ENCODE measurements at places on chromosomes 1 and 21.
A peak's percentile ranks its signal among the peaks of the same experiment; 100 is the strongest.

DNA sequence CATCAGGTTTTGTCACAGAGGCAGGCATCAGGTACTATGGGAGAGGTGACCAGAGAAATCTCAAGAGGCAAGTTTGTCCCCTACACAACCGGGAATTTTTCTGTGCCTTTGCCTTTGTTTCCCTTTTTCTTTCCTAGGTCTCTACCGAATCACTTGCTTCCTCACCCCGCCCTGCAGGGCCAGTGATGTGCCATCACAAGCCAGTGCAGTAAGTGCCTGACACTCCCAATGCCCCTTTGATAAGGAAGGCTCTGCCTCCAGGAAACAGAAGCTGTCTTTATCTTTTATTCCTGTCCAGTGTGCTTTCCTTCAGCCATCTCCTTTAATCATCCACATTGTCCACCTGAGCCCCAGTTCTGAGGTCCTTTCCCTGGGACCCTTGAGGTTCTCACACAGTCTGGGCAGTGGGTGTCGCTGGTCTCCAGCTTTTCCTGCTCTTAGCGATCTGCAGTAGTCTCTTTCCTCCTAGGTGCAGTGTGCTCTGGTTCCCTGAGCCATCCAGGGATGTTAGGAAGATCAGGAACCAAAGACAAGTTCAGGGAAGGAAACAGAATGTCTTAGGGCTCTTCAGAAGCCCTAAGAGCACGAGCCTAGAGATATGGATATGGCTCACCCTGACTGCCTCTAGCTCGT, 36.6 kb downstream of the GJA5 start:
- DNase-seq = no peak

GRCh38 chr1:41861535-41862383, 57.0 kb downstream of the HIVEP3 start:
- DNase-seq = no peak

GRCh38 chr1:3799976-3800685, 3.8 kb upstream of the LRRC47 start:
- DNase-seq = no peak

DNA sequence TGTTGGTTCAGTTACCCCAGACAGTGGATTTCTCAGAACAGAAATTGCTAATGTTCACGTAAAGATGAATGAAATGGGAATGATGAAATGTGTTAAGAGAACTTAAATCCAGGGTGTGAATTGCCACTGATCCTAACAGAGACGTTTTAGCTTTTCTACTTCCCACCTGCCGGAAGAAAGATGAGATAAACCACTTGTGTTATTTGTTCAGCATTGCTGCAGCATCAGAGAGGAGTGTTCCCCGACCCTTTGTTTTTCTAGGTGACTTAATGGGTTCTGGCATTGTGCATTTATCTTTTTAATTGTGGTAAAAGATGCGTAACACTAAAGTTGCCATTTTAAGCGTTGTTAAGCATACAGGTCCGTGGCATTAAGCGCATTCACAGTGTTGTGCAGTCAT, 122.3 kb downstream of the GALNT2 start:
- DNase-seq = no peak

DNA sequence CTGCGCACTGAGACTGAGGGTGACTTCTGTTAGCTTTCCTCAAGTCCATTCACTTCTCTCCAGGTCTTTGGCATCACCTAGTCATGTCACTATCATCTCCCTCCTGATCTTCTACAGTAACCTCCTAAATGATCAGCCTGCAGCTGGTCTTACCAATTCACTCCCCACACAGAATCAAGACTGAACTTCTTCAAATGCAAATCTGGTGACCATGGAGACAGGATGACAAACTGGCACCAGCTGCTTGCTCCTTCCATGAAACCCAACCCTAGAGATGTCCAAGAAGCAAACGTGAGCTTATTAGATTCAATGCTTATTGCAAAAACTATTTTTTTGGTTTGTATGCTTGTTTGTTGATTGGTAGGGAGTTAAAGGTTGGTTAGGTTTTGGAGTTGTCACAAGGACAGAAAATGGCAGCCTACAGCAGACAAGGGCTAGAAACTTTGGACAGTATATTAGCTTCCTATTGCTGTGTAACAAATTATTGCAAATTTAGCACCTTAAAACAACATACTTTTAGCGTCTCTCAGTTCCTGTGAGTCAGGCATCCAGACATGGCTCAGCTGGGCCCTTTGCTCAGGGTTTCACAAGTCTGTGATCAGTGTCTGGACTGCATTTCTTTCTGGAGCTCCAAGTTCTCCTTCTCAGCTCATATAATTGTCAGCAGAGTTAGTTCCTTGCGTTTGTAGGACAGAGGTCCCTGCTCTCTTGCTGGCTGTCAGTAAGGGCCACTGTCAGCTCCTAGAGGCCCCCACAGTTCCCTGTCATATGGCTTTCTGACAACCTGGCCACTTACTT, 53.3 kb upstream of the GJA8 start:
- DNase-seq = no peak

GRCh38 chr1:7042322-7043190, 257.3 kb downstream of the CAMTA1 start:
- DNase-seq = peak; percentile 9

GRCh38 chr1:16254263-16254928, 17.4 kb upstream of the CPLANE2 start:
- DNase-seq = no peak

- no peak for DNase-seq
These were observed 21.8 kb upstream of the TMPRSS2 start for GRCh38 chr21:41529769-41530168.

DNA sequence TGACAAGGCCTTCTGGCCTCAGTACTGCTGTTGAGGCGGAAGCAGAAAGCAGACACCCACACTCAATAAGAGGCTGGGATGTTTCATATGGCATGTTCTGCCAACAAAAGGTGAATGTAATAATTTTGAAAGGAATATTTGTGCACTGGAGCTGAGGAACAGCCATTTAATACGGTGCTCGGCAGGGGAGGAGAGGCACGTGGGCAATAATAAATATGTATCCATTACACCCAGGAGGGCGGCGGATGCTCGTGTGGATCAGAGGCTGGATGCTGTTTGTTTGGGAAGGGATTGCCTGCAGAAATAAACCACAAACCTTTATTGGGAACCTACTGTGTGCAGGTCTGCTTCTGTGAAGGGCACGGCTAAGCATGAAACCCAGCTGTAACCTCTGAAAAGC, 92.0 kb downstream of the VWA5B1 start:
- no peak for DNase-seq

GRCh38 chr1:94522304-94522703, 19.3 kb downstream of the F3 start:
- no peak for DNase-seq

DNA sequence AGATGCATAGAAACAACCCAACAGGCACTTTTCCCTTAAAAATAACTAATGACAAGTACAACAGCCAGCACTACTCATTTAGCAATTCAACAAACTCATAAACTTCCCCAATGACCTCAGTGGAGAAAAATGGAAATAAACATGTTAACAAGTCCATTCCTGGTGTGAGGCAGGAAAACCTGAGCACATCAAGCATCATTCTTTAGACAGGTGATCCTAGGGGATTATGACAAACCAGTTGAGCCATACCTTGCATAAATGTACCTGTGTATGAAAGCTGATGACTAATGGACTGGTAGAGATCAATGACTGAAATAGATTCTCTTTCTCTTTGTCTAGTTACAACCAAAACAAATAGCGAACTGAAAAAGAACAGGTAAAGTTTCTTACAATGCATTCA, 7.0 kb downstream of the COL24A1 start:
- DNase-seq = no peak

- DNase-seq = no peak
These were observed 39.8 kb downstream of the LHX4 start for GRCh38 chr1:180269645-180270529.

GRCh38 chr1:194342484-194343262, 1156.3 kb upstream of the B3GALT2 start:
- DNase-seq = no peak

DNA sequence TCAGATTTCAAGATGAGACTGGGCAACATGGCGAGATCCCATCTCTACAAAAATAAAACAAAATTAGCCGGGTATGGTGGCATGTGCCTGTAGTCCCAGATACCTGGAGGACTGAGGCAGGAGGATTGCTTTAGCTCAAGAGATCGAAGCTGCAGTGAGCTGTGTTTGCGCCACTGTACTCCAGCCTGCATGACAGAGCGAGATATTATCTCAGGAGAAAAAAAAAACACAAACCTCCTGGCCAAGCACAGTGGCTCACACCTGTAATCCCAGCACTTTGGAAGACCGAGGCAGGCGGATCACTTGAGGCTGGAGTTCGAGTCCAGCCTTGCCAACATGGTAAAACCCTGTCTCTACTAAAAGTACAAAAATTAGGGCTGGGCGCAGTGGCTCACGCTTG, 42.8 kb downstream of the XKR8 start:
- DNase-seq = no peak

GRCh38 chr1:38559446-38560165, 300.0 kb downstream of the RRAGC start:
- no peak for DNase-seq

DNA sequence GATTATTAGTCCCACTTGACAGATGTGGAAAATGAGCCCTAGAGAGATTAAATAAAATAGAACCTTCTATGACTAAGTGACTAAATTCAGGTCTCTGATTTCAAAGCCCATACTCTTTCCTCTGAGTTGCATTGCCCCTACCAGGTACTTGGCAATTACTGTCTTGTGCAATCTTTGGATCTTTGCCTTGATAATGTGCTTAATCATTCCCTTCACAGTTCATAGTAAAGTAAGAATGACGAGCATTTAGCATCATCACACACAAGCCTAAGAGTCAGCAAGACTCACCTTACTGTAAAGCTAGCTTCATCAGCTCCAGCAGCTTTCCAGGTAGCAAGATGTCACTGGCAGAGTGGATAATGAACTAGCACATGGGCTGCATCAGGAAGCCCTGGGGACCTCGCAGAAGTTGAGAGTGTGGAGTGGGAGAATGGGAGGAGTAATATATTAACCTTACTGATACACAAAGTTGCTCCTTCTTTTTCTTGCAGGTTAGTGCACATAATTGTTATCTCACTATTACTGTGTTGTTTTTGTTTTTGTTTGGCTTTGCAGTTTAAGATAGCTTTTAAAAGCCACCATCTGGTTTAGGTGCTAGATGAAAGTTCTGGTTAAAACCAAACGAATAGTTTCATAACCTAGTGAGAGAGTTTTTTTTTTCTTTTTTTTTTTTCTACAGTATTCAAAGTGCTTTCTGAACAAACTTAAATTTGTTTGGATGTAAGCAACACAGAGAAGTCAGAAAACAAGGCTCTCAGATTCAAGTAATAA, 71.8 kb downstream of the PBX1 start:
- no peak for DNase-seq

DNA sequence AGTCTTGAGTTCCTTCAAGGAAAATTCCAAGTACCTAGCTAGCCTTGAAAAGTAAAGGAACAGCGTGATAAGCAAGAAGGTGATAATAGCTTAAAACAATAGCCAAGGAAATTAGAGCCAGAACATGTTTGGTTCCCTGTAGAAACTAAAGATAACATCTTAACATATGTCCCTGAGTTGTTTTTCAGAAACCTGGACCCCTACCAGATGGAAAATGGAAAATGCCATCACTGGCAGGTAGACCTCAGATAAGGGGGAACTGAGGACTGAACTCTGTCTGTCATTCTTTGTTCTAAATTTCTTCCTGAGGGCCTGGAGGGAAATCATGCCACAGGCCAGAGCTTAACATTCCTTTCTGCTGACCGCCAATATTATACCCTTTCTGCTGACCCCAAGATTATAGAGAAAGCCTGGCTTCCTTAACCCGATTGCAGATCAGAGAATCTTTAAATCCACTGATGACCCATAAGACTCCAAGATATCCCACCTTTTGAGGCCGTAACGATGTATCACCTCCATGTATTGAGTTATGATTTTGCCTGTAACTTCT, 23.4 kb downstream of the CNIH3 start:
- no peak for DNase-seq

- DNase-seq = no peak
These were observed 8.6 kb downstream of the ARF1 start for GRCh38 chr1:228091084-228091483.

DNA sequence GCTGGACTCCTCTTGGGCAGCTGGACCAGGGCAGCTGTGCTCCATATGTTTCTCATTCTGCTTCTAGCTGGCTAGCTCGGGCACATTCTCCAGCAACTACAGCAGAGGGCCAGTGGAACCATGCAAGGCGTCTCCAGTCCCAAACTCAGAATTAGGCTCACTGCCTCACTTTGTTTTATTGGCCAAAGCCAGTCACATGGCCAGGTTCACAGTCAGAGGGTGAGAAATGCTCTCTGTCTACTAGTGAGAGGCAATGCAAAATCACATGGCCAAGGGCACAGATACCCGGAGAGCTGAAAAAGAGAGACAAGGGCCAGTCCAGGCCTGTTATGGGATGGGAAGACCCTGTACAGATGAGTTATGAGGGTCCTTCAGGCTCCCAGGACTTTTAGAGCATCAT, 78.8 kb upstream of the KLHDC7A start:
- no peak for DNase-seq

DNA sequence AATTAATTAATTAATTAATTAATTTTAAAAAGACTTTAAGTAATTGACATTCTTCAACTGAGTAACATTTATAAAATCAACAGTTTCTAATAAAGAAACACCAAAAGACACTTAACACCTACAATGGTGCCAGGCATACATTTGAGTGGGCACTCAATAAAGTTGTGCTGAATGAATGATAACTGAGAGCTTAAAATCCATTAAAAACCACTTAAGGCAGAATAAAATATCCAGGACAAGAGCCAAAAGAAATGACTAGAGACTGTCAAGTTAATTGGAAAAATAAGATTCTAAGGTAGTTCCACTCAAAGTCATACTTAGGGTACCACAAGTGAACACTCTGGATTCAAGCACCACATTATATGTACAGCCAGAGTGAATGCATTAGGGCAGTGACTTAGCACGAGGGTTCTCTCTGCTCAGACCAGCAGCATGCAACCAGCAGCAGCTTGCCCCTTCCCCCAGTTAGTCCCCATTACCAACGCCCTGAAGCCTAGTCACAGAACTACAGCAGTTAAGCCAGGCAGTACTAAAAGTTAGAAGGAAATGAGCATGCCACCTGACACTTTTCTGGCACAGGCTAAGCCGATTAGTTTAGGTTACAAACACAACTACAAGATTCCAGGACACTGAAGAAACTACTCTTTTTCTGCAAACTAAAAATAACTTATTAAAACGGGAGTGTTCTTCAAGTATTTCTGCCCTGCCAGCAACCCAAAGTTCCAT, 46.5 kb downstream of the LUZP1 start:
- DNase-seq = peak; percentile 46

DNA sequence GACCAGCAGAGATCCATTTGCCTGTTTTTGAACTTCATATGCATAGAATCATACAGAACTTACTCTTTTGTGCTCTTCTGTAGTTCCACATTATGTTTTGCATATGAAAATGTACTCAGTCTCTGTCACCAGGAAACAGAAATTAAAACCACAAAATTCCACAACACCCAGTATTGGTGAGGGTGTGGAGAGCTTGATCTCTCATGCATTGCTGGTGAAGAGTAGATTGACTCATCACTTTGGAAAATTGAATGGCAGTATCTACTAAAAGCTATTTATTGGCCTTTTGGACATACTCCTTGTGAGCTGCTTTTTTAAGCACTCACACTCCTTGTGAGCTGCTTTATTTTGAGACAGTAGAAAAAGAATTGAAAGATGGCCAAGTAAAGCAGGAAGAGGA, 43.3 kb downstream of the VTCN1 start:
- DNase-seq = no peak
